ENCODE measurements at places on chromosomes 11 and 22.

- no peak for DNase-seq
These were observed 12.8 kb downstream of the DHCR7 start for GRCh38 chr11:71435278-71435951.

- no peak for DNase-seq
These were observed 49.8 kb downstream of the MICAL2 start for GRCh38 chr11:12160231-12160630.

GRCh38 chr11:126978165-126978564 lies 22.4 kb downstream of the KIRREL3 start:
- DNase-seq: no peak

- DNase-seq: no peak
These were observed 994 bp downstream of the DEPDC5 start for GRCh38 chr22:31754813-31755212.

- no peak for DNase-seq
These were observed 202.9 kb downstream of the DBX1 start for GRCh38 chr11:19957294-19957943.

DNA sequence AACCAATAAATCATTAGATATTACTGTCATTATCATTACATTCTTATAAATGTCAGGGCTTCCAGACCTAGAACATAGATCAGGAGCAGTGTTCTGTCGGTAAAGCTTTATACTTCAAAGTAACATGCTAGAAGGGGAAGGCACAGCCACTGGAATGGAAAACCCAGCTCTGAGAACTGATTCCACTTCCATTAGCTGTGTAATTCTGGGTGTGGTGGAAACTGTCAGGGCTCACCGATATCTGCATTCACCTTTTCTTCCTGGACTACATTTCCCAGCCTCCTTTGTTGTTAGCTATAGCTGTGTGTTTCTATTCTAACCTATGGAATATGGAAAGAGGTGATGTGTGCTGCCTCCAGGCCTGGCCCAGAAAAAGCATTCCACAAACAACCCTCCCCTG lies 585.8 kb downstream of the BUD13 start:
- no peak for DNase-seq

DNA sequence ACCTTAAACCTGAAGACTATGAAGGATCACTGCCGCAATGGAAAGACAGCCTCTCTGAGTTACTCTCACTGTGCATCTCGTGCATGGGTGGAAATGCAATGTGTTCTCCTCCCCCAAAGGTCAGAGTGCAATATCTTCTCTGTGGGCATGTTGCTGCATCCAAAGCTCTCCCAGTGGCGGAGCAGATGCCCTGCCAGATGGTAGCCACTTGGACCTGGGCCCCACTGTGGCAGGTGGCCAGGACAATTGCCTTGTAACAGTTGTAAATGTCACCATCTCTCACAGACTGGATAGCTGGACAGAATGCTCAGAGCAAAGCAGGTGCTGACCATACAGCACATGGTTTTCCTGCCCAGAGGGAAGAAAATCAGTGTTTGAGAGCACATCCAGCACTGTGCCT lies 542.0 kb downstream of the FAM181B start:
- no peak for DNase-seq

DNA sequence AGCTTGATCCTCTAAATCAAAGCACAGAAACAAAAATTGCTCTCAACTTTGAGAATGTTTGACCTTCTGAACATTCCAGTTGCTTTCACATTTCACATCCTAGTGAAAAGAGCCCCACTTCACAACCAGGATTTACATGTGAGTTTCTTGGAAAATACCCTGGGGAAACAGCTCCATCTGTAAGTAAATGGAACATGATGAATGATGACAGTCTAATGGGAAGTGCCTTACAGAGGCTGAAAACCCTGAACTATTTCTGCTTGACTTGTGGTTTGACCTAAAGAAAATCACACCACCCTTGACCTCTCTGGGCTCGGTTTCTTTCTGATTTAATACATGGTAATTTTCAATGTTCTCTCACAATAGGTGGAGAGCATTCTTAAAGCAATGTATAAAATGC lies 499.4 kb upstream of the API5 start:
- no peak for DNase-seq

GRCh38 chr11:92413757-92414513 lies 189.3 kb downstream of the FAT3 start:
- no peak for DNase-seq

Data from NCI-H2107 (cell line).